Panc1 (cell line): ENCODE measurements at places on chromosomes 13 and 19. TPM values are rescaled to one million over a fixed set of nuclear protein-coding genes. Genes with fewer than 3 reads are reported as not detected.

GRCh38 chr13:43802511-43802910 lies 15.7 kb upstream of the ENOX1 start:
- no peak for DNase-seq

- no peak for DNase-seq
Measured at GRCh38 chr19:28465371-28466086, 747.4 kb downstream of the UQCRFS1 start.

Gene NLRP11
- total RNA-seq: 0.18 TPM

Gene SCAF1
- total RNA-seq: 77.4 TPM

GRCh38 chr19:21751384-21751783 lies 16.0 kb downstream of the ZNF100 start:
- DNase-seq: no peak

DNA sequence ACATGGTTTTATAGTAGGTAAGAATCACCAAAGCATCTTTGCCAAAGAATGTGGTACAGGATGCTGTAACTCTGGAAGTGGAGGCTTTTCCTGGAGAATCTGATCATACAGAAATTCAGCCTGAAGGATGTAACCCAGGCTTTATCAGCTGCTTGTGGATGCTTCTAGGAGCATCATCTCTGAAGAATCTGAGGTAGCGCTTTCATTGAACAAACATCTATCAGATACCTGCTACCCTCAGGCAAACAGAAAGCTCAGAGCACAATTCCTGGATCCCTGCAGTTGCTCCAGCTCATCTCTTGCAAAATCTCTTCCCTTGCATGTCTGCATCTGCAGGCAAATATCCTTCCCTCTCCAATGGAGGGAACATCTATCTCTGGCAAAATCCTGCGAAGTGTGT lies 9.3 kb downstream of the FAM124A start:
- no peak for DNase-seq

GRCh38 chr13:71309905-71310304 lies 557.1 kb downstream of the DACH1 start:
- DNase-seq: no peak

GRCh38 chr13:77042566-77043177 lies 15.7 kb upstream of the FBXL3 start:
- DNase-seq: no peak

GRCh38 chr19:34507414-34508067 lies 26.0 kb downstream of the WTIP start:
- DNase-seq: no peak

Gene ZNF582
- total RNA-seq: 2.0 TPM

DNA sequence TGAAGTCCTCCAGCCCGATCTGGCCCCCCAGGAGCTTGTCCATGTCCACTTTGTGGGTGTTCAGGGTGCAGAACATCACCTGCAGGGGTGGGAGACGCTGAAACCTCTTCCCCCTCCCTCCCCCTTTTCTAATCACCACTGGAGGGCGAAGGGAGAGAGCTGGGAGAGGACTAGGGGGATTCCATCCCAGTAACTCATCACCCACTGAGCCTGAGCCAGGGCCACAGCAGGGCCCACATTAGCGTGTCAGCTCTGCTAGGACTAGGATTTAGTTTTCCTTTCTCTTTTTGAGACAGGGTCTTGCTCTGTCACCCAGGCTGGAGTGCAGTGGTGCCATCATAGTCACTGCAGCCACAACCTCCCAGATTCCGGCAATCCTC lies 5.5 kb upstream of the PTGER1 start:
- DNase-seq: no peak

- no peak for DNase-seq
Measured at GRCh38 chr19:14495672-14496028, 277 bp downstream of the GIPC1 start.

- no peak for DNase-seq
Measured at GRCh38 chr19:2337329-2337707, 8.8 kb downstream of the SPPL2B start.

Gene DIAPH3
- total RNA-seq: 15.4 TPM

Gene PRSS57
- not detected for total RNA-seq

Gene KLK7
- total RNA-seq: not detected

- DNase-seq: no peak
Measured at GRCh38 chr19:42278452-42279154, 9.6 kb downstream of the CIC start.

Gene ZNF524
- total RNA-seq: 26.4 TPM

DNA sequence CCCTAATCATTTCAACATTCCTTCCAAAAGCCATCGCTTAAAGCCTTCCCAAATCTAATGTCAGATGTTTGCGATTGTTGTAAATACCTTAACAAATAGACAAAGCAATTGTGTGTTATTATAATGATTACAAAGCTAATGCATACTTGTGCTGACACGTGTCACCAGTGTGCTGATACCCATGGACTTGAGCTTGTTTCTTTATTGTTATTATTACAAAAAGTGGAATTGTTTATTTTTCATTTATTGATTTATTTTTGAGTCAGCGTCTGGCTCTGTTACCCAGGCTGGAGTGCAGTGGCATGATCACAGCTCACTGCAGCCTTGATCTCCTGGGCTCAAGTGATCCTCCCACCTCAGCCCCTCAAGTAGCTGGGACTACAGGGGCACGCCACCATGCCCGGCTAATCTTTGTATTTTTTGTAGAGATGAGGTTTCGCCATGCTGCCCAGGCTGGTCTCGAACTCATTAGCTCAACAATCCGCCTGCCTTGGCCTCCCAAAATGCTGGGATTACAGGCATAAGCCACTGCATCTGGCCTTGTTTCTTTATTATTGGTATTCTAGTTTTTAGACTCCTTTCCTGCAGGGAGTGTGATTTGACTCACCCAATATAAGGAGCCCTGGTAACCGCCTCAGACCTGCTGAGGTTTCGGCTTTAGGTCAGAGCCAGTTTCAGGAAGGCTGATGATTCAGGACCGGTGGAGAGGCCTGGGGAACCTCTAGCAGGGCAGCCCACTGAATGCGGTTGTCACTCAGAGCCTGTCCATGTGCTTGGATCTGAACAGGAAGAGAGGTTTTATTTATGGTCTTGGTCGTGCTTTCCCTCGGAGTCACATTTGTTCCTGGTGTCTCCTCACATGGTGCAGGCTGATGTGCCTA lies 2.1 kb upstream of the FBXO17 start:
- DNase-seq: peak; percentile 53

- DNase-seq: no peak
Measured at GRCh38 chr19:14059652-14060155, 2.2 kb downstream of the PALM3 start.

Gene LYPD3
- total RNA-seq: 0.46 TPM

GRCh38 chr13:73303851-73304250 lies 245.0 kb downstream of the KLF5 start:
- DNase-seq: no peak

Gene C19orf85
- not detected for total RNA-seq

Gene PTPRH
- total RNA-seq: 42.8 TPM

GRCh38 chr19:56155124-56155687 lies 14.1 kb downstream of the ZNF444 start:
- no peak for DNase-seq

DNA sequence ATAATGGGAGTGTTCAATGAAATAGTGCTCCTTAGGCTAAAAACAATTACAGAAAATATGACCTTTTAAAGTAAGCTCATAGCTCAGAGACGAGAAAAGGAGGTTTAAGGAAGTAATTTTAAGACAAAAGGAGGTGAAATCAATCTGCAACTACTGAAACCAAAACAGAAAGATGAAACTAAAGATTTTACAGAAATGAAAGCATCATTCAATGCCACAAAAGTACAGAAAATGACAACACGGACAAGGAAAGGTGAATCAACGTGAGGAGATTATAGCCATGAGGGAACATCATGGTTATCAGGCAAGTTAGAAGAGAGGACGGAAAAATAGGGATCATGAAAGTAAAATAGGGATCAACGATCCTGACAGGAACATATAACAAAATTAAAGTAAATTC lies 745.2 kb downstream of the PCDH17 start:
- DNase-seq: no peak

DNA sequence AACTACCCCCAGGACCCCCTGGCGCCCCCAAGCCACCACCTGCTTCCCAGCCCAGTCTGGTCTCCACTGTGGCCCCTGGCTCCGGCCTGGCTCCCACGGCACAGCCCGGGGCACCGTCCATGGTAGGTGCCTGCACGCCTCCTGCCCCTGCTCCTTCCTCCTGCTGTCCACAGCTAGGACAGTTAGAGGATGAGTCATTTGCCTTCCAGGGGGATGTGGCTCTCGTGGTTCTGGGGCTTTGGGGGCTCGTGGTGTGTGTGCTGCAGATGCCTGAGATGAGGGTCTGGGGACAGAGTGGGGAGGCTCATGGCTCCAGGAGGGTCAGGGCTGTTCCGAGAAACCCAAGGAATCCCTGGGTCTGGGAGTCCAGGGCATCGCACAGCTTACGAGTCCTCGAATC lies 12.7 kb downstream of the MED25 start:
- no peak for DNase-seq

Gene CNN1
- 0.98 TPM for total RNA-seq

Gene MEF2B
- total RNA-seq: 1.1 TPM

DNA sequence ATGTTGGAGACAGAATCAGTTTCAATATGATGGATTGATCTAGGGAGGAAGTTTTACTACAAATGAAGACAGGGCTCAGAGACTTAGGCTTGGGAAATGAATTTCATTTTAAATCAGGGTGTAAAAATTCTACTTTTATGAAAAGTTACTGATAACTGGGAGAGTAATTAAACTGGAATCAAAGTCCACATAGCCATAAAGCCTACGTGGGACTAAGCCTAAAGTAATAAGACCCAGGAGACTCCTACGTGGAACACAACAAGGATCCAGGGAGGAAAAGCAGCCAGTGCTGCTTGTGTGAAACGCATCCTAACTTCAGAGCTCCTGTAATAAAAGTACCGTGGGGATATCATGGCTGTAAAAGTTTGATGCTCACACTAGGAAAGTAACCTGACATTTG lies 152.0 kb upstream of the MYO16 start:
- no peak for DNase-seq

Gene TEX26
- total RNA-seq: not detected

DNA sequence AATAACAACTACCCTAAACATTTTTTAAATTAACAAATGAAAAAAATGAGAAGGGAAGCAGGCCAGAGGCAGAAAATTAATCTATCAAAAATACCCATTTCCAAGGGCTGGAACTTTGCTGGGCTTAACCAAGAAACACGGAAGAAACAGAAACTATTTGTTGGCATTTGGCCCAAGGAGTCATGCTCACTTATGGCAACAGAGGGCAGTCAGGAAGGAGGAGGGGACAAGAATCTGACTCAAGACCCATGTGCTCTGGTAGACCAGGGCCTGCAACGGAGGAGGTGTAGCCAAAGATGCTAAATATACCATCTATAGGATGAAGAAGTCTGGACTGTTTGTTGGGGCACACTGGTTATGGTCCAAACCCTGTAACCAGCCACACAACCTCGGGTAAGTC lies 496.7 kb downstream of the COG6 start:
- no peak for DNase-seq

Gene SHISA7
- 0.03 TPM for total RNA-seq

Gene ZNF177
- 4.6 TPM for total RNA-seq

- DNase-seq: no peak
Measured at GRCh38 chr19:57263244-57263741, 17.0 kb upstream of the ZNF460 start.

- DNase-seq: no peak
Measured at GRCh38 chr13:34826432-34826831, 115.6 kb upstream of the NBEA start.

DNA sequence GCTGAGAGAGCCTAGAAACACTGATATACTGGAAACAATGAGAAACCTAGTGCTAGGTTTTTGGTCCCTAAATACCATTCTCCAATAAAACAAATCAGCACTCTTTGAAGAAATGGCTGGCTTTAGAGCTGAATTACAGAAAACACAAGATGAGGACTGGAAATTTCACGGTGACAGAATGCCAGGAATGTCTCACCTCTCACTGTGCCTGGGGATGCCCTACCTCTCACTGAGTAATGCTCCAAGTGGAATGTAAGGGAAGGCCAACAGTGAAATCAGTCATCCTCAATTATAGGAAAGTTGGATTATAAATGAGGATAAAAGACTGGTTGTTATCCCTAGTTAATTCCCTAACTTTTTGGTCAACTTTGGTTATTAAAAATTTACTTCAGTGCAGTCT lies 259.0 kb downstream of the NALCN start:
- no peak for DNase-seq

Gene FGF9
- not detected for total RNA-seq

- DNase-seq: no peak
Measured at GRCh38 chr19:15701757-15702533, 25.9 kb upstream of the OR10H2 start.

- no peak for DNase-seq
Measured at GRCh38 chr19:14135985-14136508, 342 bp downstream of the ASF1B start.

DNA sequence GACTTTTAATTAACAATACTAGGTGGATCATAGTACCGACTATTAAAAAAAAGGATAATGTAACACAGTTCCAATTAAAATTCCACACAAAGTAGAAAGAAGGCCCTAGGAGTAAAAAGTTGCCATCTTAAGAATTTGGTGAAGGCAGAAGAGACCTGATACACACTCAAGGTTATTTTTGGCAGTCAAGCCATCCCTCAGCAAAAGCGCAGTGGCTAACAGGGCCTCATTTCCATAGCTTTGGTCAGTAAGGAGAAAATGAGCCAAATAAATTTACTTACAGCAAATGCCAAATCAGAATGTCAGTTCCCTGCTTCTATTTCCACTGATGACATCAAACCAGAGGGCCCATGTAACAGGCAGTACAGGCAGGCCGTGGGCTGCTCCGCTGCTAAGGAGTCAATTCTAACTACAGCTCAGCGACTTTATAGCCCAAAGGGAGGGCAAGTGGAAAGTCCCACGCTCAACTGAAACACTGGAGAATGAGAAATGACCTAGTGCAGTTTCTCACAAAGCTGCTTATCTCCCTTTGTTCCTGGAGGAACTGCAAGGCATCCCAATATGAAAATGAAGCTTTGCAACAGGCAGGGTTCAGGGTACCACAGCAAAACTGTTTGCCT lies 6.3 kb downstream of the ARGLU1 start:
- DNase-seq: no peak

Gene MVB12A
- 42.1 TPM for total RNA-seq

DNA sequence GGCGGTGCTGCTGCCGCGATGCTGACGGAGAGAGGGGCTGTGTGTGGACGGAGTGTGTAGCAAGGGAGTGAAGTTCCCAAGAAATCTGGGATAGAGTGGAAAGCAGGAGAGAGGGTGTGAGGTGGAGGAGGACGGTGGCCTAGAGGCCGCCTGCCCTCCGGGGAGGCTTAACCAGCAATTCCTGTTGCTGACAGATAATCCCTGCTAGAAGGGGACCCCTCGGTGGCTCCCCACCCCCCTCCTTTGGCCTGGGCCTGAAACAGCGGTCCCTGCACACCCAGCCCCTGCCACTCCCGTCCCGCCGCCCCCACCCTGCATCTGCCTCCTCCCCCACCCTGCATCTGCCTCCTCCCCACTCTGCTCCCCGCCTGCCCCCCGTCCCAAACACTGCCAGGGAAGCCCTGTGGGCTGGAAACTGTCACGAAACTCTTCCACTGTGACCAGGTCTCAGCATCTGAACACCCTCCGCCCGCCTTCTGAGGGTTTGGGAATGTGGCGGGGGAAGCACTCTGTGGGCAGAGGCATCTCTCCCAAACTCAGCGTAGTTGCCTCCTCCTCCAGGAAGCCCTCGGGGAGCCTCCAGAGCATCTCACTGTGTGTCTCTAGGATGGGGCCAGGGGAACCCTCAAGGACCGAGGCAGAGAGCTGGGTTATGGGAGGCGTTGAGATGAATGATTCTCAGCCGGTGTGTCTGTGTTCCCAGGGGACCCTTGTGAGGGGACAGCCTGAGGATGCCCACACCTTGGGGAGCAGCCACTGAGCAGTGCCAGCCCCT lies 17.1 kb upstream of the MATK start:
- no peak for DNase-seq
